ENCODE measurements at places on chromosomes 2 and 18. TPM values are rescaled to one million over a fixed set of nuclear protein-coding genes. Genes with fewer than 3 reads are reported as not detected.

GKN2 gene
- total RNA-seq = not detected

DNA sequence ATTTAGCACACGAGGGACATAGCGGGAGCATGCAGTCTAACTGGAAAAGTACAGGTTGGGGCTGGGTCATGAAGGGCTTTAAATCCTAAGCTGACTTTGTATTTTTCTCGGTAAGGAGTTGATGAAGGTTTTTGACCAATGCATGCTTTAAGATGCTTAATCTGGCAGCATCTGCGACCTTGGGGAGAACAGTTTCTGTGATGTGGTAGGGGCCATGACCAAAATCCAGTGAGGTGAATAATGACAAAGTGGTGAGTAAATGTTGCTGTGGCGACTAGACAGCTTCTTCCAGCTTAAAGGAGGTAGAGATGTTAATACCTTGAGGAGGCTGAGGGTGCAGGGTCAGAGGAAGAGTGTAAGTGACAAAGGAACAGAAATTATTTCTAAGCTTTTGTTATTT, 174.6 kb upstream of the ALPP start:
- DNase-seq = no peak

RND3 gene
- total RNA-seq = not detected

CNGA3 gene
- not detected for total RNA-seq

CRYBA2 gene
- not detected for total RNA-seq

- no peak for DNase-seq
Observed at GRCh38 chr2:27307545-27308358, 493 bp downstream of the UCN start.

DNA sequence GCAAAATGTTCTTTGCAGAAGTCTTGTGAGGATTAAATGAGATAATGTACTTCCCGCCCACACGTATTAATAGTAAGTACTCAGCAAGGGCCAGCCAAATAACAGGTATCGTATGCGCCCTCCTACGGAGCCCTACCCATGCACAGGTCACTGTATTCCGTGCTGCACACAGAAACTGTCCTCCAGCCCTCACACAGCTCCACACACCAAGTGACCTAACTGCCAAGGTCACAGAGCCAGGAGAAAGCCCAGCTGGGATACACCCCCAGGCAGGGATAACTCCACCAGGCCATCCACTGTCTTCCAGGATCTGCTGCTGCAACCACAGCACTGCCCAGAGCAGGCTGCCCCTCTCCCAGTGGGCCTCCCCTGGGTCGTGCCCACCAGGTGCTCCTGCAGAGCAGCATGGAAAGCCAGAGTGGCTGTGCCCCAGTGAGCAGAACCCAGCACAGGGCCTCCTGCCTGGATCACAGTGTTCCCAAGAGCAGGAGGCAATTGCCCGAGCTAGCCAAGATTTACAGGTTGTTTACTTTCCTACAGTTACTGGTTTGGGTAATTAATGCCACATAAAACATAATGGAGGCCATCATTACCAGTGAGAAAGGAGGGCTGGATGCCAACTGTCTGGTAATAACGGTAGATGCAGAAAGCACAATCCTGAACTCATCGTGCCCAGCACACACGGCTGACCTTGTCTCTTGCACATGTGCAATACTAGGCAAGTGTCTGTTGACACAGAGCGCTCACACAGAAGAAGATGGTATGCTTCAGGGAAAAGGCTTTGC, 24.4 kb downstream of the TFCP2L1 start:
- DNase-seq = no peak
